ENCODE measurements at places on chromosomes 13 and 19.

DNA sequence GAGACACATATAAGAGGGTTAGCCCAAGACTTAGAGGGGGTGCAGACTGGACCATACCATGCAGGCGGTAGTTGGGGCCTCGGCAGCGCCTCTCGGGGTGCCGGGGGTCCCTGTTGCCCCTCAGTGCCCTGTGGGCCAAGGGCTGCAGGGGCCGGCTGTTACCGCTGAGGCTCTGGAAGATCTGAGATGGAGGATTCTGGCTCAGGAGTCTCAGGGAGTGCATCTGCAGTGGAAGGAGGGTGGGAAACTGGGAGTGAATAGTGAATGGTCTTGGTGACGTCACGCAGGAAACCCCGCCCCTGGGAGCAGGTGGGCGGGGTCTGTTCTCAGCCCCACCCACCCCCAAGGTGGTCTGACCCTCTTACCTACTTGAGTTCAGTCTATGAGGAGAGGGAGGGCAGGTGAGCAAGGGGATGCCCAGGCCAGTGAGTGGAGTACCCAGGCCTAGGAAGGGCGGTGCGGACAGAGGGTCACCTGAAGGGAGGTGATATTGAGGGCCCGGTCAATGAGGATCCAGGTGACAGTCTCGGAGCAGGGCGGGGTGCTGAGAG, 1.7 kb upstream of the DBP start:
- DNase-seq = no peak

DNA sequence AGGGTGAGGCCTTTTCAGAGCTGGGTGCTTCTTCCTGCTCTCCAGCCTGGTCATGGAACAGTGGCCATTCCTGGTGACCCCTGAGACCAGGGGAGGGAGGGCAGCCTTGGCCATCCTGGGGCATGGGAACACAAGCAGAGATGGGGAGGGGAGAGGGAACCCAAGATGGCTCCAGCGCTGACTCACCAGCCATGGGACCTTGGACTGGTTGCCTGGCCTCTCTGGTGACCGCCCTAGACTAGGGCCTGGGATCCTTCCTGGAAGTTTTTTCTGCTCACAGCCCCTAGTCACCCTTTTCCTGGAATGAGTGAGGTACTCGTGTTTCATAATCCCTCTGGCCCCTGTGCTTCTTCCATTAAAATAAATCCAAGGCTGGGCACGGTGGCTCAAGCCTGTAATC, 3.3 kb upstream of the OPA3 start:
- no peak for DNase-seq

GRCh38 chr13:27920677-27921420, 1.0 kb downstream of the PDX1 start:
- DNase-seq = no peak

- DNase-seq = no peak
Measured at GRCh38 chr19:44893332-44894051, 2.4 kb downstream of the TOMM40 start.

GRCh38 chr13:30804474-30804873, 69.1 kb downstream of the ALOX5AP start:
- DNase-seq = no peak

DNA sequence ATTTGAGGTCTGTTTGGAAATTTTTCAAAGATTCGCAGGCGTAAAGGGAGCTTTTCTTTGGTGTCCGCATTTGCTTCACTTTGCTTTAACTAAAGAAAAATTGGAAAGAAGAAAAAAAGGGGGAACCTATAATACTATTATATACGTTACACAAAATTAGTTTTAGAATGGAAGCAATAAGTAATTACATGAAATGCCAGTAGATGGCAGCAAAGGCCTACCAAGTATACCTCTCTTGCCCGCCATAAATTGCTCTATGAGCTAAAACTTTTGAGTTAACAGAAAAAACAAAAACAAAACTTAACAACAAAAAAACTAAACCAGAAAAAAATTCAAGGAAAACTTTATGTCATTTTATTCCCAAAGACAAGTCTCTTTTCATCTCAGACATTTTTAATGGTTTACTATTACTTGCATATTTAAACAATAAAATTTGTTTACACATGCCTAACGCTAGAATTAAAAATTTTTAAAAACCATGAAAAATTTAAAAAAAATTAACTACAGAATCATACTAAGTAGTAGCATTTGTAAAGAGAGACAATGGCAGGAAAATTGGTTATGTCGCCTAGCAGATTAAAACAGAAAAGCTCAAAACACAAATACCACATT, 271.4 kb downstream of the NALCN start:
- DNase-seq = no peak

GRCh38 chr13:25806264-25806974, 245.4 kb downstream of the SHISA2 start:
- no peak for DNase-seq

DNA sequence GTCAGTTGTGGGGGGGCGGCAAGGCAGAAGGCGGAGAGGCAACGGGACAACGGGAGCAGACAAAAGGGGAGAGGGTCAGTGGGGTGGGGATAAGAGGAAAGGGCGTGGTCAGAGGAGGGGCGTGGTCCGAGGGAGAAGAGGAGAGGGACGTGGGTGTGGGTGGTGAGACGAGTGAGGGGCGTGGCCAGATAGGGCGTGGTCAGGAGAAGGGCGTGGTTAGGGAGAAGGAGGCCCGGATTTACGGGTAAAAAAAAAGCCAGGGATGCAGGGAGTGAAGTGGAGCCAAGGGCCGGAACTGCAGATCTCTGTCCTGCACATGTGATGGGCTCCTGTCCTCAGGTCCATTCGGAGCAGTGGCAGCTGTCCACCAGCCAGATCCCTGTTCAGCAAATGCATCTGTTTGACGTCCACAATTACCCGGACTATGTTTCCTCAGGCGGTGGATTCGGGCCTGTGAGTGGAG, 21.5 kb downstream of the CPT1C start:
- no peak for DNase-seq

DNA sequence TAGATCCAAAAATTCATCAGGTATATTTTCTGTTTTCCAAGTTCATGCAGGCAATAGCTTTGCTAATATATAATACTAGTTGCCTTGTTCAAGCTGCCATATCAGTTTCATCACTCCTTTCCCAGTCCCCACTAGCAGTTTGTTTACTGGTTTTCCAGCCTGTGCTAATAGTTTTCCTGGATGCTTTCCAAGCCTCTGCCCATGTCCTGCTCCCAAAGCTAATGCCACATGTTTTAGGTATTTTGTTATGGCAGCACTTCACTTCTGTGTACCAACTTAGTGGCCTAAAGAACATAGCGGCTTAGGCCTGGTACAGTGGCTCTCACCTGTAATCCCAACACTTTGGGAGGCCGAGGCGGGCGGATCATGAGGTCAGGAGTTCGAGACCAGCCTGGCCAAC, 28.1 kb upstream of the ZNF527 start:
- no peak for DNase-seq

GRCh38 chr19:37551129-37551993, 43.2 kb downstream of the ZNF571 start:
- DNase-seq = peak; percentile 8

- DNase-seq = no peak
Measured at GRCh38 chr19:40604171-40604646, 3.0 kb downstream of the LTBP4 start.

Measured in stimulated activated CD4-positive, alpha-beta T cell treated with anti-CD3 and anti-CD28 coated beads, TNF-alpha, amount 100 ng/mL, for 4 hours (primary cell).